ENCODE measurements at places on chromosomes 3 and 15. TPM values are rescaled to one million over a fixed set of nuclear protein-coding genes. Genes with fewer than 3 reads are reported as not detected.

Gene KBTBD12
- 0.29 TPM for total RNA-seq

DNA sequence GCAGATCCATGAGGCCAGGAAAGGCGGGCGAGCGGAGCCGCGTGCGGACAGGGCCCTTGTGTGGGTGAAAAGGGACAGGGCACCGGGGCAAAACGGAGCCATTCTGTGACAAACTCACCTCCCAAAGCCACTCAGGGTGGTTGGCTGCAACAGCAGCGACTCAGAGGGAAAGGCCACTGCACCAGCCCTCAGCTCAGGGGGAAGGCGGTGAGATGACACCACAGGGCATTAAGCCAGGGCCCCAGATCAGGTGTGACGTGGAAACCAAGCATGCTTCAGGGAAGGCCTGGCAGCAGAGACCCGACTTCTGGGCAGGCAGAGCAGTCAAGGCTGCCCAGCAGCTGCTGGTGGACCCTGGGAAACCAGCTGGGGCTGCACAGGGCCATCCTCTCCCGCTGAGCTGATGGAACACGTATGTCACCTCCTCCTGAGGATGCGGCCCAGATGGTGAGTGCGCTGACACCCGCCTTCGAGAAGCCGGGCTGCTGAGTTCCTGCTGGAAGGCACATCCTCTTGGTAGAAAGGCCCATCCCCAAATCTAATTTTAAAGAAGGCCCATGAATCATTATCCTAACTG, 82.3 kb downstream of the CHSY1 start:
- DNase-seq: no peak

DNA sequence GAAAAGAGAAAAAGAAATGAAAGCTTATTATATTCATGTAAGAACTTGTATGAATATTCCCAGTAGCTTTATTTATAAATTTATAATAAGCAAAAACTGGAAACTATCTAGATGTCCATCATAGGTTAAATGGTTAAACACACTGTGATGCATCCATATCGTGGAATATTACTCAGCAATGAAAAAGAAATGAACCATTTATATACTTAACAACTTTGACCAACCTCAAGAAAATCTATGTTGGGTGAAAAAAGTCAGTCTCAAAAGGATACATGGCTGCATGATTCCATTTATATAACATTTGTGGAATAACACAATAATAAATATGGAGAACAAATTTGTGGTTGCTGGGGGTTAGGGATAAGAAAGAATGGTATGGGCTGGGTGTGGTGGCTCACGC, 713.0 kb upstream of the SGO1 start:
- no peak for DNase-seq

Gene SCAMP5
- total RNA-seq: 19.5 TPM
